ENCODE measurements at places on chromosomes 2 and 18. TPM values are rescaled to one million over a fixed set of nuclear protein-coding genes. Genes with fewer than 3 reads are reported as not detected.

The EHBP1 gene
- polyA plus RNA-seq, result 12.5 TPM

The IL1F10 gene
- polyA plus RNA-seq, result not detected

The SEPTIN10 gene
- 20.8 TPM for polyA plus RNA-seq

The RFX8 gene
- not detected for polyA plus RNA-seq

The ANKRD62 gene
- polyA plus RNA-seq, result not detected

The ALLC gene
- 1.3 TPM for polyA plus RNA-seq

Data from kidney (tissue), 22 donors.